ENCODE measurements at places on chromosomes 7 and 10.

- no peak for DNase-seq
These were observed 809 bp downstream of the SLC13A1 start for GRCh38 chr7:123198668-123199652.

DNA sequence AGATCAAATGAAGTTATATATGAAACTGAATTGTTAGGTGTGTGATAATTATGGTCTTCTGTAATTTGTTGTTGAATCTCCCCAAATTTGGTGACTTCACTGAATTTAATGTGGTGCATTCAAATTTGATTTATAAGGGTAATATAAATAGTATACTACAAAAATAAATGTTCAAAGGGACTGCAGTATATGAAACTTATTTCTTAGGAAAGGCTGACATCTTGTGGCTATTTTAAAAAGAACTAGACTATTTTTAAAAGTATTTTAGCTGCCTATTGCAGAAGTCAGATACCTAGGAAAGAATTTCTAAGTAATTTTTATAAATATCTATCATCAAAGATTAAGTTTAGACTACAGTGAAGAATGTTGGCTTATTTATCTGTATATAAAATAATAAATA, 36.6 kb downstream of the ATRNL1 start:
- no peak for DNase-seq

DNA sequence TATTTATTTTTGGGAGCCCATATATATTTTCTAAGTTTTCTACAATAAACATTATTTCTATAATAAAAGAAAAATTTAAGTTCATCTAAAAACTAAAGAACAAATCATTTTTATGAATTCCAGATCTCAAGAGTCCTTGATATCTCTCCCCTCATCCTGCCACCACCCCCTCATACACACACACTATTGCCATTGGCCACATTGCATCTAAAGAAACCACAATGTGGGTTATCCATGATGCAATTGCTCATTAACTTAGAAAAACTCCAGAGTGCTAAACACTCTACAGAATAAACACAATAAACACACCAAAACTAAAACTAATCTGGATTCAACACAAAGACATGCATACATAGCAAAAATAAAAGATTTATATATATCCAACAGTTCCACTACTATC, 37.8 kb downstream of the FAM13C start:
- DNase-seq = no peak

DNA sequence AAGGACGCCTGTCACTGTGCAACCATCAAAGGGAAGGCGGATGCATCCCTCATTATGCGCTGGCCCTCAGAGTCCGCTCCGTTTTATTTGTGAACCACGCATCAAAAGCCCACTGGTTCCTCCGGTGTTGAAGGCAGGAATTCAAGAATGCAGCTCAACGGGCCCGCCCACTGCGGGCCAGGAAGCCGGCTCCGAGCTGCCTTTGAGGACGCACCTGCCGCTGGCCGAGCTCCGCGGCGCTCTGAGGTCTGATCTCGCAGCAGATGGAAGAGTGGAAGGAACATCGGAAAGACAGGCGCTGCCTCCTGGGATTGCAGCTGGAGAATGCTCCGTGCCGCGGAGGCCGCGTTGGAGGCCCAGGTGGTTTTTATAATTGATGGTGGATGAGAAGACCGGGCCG, 56.9 kb upstream of the ADGRA1 start:
- no peak for DNase-seq

GRCh38 chr10:79274279-79275104, 72.8 kb upstream of the PPIF start:
- no peak for DNase-seq

GRCh38 chr7:155007947-155008346, 5.0 kb upstream of the PAXIP1 start:
- DNase-seq = peak; percentile 57

DNA sequence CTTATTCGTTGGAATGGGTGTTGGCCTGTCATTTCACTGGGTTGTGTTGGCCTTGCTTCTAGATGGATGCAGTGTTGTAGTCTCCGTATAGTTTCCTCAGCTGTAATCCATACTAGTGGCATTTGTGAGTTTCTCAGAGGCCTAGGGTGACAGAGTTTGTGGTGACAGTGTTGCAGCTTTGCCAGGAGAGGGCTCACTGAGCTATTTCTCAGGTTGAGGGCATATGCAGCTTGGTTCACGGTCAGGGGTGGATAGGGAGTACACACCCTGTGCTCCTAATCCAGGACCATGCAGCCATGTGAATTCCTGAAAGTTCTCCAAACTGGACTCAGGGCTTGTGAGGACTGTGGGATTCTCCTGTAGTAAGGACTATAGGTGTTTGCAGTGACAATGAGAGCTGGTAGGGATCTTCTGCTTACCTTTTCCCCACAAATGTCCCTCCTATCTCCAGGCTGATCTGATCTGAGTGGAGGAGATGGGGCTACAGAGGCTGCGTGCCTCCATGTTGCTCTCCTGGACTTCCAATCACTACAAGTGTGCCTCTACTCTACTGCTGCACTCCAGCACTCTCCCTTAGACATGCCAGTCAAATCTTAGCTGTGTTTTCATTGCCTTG, 229.0 kb downstream of the STK31 start:
- peak; percentile 60 for DNase-seq

- DNase-seq = no peak
These were observed 8.7 kb upstream of the PYROXD2 start for GRCh38 chr10:98423691-98424120.

DNA sequence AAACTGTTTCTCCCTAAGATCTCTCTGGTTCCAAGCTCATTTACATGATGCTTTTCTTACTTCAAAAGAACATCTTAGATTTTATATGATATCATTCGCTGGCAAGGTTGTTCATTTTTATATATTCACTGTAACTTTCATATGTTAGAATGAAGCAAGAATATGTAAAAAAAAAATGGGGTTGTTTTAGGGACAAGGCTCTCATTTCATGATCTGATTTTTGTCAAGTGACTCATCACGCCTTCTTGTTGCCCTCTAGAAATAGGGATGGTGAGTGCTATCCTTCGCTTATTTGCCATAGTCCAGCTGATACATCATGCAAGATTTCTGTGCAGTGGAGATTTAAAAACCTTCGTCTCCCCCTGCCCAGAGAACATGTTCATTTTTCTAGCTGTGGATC, 14.0 kb upstream of the CELF2 start:
- DNase-seq = no peak

DNA sequence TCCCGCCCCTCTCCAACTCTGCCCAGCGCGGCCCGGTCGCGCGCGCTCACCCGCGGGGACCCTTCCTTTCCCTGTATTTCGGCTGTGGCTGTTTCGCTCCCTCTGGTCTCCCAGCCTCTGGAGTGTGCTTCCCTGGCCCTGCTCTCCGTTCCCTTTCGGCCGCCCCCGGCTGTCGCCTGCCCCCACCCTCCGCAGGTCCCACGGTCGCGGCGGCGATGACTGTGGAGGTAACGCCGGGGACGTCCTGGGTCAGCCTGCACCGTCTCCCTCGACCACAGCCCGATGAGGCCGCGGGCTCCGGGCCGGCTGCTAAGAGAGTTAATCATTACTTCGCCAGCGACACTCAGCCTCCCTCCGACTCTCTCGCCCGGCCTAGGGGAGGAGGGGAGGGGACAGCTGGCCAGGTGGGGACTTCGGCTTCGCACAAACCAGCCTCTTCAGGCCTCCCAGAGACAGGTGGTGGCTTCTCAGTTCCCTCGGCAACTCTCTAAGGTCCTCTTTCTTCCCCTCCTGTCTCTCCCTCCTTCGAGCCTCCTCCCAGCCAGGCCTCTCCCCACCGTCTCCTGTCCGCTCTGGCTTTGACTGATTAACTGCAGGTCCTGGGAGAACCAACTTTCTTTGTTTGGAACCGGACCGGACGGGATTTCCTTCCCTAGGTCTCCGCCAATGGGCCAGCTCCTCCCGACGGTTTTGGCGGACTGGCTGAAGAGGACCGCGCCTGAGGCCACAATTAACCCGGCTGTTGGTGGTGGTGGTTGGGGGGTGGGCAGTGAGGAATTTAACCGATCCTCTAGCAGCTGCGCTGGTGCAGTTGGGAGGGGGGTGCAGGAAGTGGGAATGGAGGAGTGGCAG, 5.6 kb upstream of the PAX2 start:
- no peak for DNase-seq

DNA sequence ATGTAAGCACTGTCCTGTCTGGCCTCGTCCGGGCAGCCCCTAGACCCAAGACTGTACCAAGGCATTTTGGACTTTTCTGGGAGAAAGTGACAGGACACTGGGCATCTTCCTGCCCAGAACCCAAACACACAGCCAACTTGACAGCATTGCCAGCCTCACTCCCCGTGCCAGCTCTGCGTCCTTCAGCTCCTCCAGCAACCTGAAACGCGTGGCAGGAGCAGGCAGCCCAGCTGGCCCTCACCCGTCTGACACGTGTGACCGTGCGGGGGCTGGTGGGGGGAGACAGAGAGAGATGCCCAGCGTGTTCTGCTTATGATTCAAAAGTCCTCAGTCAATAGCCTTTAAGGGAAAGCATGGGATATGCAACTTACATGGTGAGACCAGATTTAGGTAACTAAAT, 50.3 kb upstream of the SLC29A3 start:
- no peak for DNase-seq

DNA sequence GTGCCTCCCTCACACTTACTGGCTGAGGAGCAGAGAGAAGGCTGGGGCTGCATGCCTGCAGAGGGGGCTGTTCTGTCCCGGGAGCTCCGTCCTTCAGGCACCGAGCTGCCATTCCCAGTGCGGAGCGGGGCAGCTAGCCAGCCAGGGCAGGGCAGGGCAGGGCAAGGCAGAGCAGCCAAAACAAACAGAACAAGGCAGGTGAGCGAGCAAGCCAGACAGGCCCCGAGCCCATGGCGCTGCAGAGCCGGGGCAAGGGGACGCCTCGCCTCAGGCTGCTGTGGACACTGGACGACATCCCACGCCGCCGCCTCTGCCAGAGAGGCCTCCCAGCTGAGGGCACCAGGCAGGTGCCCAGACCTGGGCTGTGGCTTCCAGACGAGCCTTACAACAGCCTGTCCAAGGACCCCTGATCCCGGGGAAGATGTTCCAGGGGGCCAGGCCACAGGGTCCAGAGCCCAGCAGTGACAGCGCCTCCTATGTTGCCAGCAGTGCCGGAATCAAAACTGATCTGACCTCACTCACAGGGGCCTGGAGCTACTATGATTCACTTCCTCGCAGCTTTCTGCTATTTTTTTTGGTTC, 8.2 kb upstream of the NDST2 start:
- no peak for DNase-seq
